ENCODE measurements at places on chromosomes 12 and 14.

DNA sequence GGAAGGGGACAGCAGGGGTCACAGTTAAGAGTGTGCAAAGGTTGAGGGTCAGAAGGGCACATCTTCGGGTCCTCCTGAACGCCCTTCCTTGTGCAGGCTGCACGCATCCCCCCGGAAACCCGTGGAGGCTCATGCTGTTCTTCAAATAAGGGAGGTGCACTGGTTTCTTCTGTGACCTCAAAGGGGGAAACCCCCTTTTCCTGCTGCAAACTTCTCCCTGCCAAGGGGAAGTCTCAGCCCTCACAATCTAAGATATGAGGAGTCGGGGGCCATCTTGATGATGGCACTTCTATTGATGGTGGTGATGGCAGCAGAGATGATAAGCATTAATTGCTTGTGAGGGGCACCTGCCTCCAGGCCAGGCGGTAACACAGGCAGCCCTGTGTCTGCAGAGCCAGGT lies 40.0 kb downstream of the ISCA2 start:
- no peak for DNase-seq

- DNase-seq = no peak
Measured at GRCh38 chr12:93200291-93200917, 177.3 kb upstream of the NUDT4 start.

- DNase-seq = peak; percentile 36
Measured at GRCh38 chr14:58151133-58152013, 640 bp downstream of the ARMH4 start.

DNA sequence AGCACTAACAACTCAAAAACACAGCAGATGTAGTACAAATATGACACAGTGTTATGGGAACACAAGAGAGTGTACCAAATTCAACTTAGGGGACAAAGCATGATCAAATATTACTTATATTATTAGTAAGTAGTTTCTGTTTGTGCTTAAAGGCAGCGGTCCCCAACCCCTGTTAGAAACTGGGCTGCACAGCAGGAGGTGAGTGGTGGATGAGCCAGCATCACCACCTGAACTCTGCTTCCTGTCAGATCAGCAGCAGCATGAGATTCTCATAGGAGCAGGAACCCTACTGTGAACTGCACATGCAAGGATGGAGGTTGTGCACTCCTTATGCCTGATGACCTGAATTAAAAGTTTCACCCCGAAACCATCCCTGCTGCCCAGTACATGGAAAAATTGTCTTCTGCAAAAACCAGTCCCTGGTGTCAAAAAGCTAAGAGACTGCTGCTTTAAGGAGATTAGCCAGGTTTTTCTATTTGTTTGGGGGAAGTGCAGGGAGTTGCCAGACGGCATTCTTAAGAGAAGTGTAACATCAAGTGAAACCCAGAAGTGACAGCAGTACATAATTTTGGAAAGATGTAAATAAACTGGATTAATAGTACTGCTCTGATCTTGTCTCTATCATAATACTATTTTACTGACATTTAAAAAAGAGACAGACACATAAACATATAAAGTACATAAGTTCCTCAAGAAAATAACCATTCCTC lies 26.7 kb downstream of the GTF2A1 start:
- no peak for DNase-seq

- DNase-seq = no peak
Measured at GRCh38 chr14:77271113-77271710, at the start of gene NGB. NGB (minus strand) TSS chr14:77271206; CDS start chr14:77270937, 269 bp downstream.

DNA sequence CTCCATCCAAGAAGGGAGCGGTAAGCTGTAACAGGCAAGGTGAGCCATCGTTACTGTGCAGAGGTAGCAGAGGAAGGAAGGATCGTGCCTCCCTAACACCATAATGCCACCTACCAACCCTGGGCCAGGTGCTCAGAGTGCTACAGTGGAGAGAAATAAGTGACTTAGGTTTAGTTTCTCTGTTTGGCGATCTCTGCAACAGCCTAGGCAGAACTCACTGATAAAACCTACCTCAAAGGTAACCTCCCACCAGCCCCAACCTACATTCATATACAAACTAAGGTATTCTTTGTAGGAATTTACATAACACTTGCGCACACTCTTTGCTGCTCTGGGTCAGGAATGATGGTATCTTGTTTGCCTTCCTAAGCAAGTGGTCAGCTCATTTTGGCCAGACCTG lies 93.4 kb upstream of the TMEM132D start:
- DNase-seq = no peak

GRCh38 chr14:77267937-77268699 lies 2.9 kb downstream of the NGB start:
- DNase-seq = no peak

- peak; percentile 30 for DNase-seq
Measured at GRCh38 chr12:123232472-123232806, 502 bp downstream of the MPHOSPH9 start.

- no peak for DNase-seq
Measured at GRCh38 chr12:93006471-93007208, 77.5 kb upstream of the EEA1 start.

- no peak for DNase-seq
Measured at GRCh38 chr14:63290741-63291430, 27.8 kb downstream of the GPHB5 start.

- no peak for DNase-seq
Measured at GRCh38 chr14:100703386-100704220, 23.1 kb upstream of the DLK1 start.

- DNase-seq = no peak
Measured at GRCh38 chr12:109131154-109132050, 15.0 kb downstream of the ACACB start.

GRCh38 chr12:89345830-89346740 lies 6.2 kb downstream of the DUSP6 start:
- DNase-seq = no peak

- DNase-seq = no peak
Measured at GRCh38 chr14:77316872-77317301, 3.8 kb downstream of the POMT2 start.

GRCh38 chr14:99201351-99202073 lies 70.5 kb downstream of the BCL11B start:
- no peak for DNase-seq

GRCh38 chr12:117140397-117141096 lies 41.3 kb upstream of the TESC start:
- no peak for DNase-seq

DNA sequence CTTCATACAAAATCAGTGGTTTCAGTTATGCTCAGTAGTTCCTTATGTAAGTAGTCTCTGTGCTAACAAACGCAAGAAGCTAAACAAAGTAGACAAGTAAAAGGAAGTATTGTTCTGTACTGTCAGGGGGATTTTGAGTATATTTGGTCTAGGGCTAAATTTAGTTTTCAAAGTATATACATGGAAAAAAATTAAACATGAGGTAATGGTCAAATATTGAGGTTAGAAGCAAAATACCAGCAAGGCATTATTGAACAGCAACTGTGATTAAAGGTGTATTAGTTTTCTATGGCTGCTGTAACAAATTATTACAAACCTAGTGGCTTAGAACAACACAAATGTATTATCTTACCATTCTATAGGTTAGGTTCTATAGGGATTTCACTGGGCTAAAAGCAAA lies 18.8 kb downstream of the GNG2 start:
- no peak for DNase-seq

DNA sequence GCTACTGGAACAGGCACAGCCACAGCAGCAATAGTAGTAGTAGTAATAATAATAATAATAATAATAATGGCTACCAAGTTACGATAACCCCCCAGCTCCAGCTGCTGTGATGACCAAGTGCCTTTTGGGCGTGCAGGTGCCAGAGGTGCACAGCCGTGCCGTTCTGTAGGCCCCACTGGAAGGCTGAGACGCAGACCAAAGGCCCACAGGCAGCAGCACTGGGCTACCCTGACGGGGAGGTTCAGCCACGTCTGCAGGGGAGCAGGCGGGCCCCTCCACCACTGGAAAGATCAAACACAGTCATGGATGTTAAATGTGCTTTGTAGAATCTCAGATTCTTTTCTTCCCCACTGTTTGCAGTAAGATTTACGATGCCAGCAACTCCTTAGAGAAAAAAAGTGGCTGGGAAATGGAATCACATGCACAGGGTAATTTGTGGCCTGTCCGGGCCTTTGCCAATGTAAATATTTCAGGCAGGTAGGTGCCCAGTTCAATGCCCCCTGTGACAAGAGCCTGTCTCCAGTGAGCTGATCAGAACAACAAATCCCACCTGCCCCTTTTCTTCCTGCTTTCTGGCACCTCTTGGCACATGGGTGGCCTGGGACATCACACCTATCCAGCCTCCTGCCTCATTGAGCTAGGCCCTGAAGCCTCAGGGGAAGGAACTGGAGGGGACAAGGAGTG lies 32.6 kb downstream of the CCDC85C start:
- DNase-seq = no peak

DNA sequence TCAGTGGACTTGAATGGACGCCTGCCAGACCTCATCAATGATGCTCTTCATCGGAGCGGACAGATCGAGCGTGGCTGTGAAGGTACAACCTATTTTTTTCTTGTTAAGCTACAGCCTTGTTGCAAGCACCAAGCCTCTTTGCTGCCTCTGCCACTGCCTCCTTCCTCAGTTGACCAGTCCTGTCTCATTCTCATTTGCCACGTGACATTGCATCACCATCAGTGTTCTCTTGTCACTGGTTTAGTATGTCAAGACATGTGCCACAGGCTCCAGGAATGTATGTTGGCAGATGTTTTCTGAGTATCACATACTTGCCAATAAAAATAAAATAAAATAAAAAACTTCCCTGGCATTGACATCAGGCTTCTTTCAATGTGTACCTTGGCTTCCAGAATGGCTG lies 798.1 kb downstream of the NRXN3 start:
- DNase-seq = no peak

GRCh38 chr14:94088516-94088915 lies 7.4 kb downstream of the IFI27L1 start:
- DNase-seq = no peak

DNA sequence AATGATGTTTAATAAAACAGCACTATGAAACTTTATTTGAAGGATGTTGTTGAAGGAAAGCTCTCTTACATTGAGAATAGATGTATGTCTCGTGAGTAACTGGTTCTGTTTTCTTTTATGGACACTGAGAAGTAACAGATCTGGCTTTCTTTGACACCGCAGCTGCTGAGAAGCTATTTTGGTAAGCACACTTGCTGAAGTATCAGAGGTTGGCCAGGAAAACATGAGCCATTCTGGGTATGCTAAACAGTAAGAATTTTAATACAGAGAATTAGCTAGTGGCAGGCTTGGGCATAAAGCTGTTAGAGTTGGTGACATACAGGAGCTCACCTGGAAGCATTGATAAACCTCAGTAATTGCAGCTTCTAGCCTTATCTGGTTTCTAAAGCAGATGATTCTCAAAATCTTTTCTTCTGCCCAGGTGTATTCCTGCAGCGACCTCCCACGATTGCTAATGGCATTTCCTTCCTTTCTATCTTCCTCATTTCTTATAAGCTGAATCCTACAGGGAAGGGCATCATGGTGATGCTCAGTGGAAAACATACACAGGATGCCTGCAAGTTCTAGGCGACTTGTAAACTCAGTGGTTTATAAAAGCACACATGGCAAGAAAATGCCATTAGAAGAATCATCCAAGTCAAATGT lies 291.6 kb upstream of the SLC16A7 start:
- no peak for DNase-seq

- no peak for DNase-seq
Measured at GRCh38 chr14:90096566-90096965, 34.8 kb downstream of the KCNK13 start.

DNA sequence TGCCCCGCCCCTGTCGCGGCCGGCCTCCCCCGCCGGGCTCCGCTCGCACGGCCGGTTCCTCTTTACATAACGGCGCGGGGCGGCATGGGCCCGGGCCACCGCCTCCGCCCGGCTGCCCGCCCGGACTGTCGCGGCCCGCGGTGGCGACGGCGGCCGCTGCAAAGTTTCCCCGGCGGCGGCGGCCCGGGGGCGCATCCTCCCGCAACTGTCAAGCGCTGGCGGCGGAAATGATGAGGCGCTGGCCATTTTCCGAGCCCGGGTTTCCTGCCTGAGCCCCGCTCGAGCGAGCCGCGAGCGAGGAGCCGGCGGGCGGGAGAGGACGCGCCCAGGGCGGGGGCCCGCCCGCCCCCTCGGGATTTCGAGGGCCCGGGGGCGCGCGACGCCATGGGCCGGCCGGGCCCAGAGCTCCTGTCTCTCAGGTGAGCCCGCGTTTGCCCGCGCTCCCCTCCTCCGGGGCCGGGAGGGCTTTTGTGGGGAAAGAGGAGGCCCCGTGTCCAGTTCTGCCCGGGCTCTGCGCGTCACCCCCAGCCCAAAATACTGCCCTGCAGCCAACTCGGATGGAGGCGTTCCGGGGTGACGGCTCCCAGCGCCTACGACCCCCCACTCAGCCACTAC lies at the start of gene SH2B3:
Gene SH2B3 (plus strand): TSS at position 65 of the 615 bp plus-strand sequence. CDS start 12,223 bp downstream, outside the sequence.
- peak; percentile 69 for DNase-seq

DNA sequence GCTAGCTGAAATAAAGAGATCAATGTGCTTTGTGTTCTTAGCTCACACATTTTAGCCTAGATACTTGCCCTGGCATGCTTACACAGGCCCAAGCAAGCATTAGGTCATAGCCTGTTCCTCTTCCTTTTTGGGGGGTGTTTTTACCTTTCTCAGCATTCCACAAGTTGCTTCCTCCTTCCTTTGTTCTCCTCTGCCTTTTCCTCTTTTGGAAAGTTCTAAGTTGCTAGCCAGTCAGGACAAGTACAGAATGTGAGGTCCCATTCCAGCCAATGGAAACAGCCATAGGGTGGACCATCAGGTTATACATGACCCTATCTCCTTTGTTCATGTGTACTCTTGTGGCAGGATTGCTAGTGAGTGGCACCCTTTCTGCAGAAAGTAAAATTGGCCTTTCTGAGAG lies 154.9 kb downstream of the RASSF9 start:
- DNase-seq = no peak

DNA sequence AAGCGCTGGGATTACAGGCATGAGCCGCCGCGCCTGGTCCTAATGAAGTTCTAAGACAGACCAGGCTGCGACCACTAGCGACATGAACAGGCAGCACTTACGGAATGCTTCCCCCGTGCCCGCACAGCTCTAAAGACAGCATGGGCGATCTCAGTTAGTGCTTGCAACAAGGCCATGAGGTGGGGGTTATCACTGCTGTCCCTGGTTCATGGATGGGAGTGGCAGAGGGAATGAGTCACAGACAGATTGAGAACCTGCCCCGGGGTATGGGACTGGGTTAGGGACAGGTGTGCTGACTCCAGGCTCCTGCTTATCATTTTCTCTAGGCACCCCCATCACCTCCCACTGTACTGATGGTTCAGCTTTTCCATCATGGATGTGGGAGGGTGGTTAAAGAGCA lies 160.9 kb downstream of the VRK1 start:
- DNase-seq = no peak
